Body of pancreas (tissue), 4 donors: ENCODE measurements at places on chromosomes 5 and 9.

DNA sequence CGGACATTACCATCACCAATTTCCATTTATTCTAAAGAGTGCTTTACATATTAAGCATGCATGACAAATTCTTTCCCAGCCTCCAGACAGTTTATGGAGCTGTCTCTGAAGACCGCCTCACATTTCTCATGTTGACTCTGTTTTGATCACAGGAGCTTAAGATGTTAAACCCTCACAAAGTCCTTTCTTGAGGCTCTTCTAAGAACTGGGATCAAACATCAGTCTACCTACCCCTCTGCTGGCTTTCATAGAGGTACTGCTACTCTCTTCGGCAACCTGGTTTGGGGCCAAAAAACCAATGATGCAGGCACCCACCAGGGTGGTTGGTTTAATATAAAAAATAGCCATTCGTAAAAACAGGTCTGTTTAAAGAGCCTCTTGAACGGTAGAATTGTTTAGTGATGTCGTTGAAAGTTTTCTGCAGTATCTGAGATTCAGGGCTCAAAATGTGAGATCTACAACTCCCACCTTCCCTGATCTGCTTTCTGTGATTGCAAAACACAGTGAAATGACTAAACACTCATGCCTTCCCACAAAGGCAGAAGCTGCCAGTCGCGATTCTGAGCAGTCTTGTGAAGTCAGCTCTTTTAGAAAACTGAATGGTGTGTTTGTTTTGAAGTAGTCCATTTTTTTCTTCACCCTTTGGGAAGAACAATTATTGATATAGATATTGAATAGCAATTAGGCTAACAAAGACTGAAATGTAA, 3.5 kb downstream of the RXFP3 start:
- DNase-seq = no peak

GRCh38 chr5:133995883-133996563, 8.8 kb downstream of the VDAC1 start:
- DNase-seq = peak; percentile 45

DNA sequence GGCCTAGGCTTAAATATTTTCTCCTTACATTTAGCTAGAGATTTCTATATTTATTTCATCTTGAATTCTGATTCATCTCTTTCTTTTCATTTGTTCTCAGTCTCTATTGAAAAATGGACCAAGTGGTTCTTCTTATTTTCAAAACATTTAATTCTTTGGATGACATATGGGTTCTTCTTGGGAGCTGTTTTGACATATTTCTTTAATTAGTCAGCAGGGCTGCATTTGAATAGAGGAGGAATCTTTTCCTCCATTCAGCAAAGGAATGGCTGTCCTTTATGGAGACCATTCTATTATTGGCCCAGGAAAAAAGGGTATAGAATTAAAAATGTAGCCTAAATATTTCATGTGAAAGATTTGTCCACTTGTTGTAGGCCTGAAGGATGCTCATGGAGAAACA, 109.9 kb downstream of the RPS23 start:
- no peak for DNase-seq

DNA sequence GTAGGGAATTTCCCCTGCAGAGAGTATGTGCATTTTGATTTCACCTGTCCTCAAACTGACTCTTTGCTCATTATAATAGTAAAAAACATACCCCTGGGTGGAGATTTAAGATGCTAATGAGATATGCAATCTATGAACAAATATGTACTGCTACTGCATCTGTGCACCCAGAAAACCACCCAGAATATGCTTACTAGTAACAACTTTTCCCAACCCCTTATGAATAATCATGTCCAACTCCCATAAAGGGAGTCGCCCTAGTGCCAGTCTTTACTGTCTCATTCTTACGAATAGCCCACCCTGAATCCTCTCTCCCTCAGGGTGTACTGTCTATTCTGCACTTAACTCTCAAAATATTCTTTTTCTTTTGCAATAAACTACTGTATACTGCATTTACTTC, 39.0 kb upstream of the ZFP37 start:
- DNase-seq = no peak

DNA sequence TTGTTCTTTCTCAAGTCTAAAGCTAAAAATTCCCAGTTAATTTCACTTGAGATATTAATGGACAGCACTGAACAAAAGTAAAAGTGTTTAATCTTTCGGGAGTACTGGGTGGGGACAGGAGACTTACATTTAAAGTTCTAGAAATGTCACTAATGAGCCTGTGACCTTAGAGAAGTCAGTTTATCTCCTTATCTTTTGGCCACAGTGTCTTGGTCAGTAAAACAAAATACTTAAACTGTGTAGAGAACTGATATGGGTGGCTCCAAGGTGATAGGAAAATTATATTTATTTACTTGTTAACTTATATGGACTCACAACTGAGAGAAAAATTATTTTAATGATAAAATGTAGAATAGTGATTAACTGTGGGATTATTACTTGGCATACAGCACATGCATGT, 8.9 kb downstream of the IPO11 start:
- DNase-seq = no peak

- DNase-seq = no peak
These were observed 540.6 kb downstream of the EBF1 start for GRCh38 chr5:158559066-158559465.

DNA sequence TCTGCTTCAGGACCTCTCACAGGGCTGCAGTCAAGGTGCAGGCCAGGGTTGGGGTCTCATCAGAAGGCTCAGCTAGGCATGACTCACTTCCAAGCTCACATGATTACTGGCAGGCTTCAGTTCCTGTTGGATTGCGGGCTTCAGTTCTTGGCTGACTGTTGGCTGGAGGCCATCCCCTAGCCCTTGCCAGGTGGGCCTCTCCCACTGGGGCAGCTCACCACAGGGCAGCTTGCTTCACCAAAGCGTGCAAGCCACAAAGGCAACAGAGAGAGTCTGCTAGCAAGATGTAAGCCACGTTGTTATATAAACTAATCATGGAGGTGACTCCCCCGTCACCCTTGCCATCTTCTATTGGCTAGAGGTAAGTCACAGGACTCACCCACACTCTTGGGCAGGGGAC, 14.4 kb downstream of the CPLX2 start:
- DNase-seq = no peak

DNA sequence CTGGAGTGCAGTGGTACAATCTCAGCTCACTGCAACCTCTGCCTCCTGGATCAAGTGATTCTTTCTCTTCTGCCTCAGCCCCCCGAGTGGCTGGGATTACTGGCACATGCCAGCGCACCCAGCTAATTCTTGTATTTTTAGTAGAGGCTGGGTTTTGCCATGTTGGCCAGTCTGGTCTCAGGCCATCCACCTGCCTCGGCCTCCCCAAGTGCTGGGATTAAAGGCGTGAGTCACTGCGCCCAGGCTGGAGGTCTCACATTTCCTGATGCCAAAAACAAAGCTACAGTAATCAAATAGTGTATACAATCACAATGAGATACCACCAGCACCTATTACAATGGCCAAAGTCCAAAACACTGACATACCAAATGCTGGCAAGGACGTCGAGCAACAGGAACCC, 51.1 kb downstream of the TTLL11 start:
- no peak for DNase-seq

GRCh38 chr5:78064941-78065472, 229.5 kb downstream of the AP3B1 start:
- DNase-seq = no peak

- DNase-seq = no peak
These were observed 3.7 kb downstream of the SURF4 start for GRCh38 chr9:133372144-133372543.

- no peak for DNase-seq
These were observed 13.6 kb downstream of the PRPF4 start for GRCh38 chr9:113289091-113289490.

DNA sequence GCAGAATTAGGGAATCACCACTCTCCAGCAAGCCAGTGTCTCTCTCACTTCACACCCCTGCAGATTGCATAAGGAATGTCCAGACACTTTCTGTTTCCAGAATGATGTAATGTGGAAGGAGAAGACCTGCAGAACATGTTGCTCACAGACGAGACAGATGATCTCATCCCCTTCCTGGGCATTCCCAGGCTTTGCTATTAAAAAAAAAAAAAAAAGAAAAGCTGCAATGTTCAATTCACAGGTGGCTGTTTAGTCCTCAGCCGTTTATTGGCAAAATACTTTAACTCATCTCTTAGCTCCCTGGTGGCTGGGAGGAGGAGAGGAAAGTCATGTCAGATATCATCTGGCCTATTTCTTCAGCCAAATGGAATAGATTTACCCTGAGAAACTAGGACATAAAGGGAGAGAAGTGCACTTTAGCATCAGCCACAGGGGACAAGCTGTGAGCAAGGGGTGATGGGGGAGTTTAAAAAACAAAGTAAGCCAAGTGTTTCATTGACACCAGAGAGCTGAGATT, 95.9 kb upstream of the TNC start:
- no peak for DNase-seq

- no peak for DNase-seq
These were observed 31.0 kb upstream of the GARNL3 start for GRCh38 chr9:127233550-127233949.

DNA sequence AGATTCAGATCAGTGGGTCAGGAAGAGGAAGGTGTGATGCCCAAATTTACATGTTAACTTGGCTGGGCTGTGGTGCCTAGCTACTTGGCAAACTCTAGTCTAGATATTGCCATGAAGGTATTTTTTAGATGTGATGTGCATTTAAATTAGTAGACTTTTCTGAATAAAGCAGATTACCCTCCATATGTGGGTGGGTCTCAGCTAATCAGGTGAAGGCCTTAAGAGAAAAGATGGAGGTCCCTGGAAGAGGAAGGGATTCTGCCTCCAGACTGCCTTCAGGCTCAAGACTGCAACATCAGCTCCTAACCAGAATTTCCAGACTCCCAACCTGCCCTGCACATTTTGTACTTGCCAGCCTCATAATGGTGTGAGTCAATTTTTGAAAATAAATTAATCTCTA, 115.8 kb downstream of the CEMIP2 start:
- DNase-seq = no peak

DNA sequence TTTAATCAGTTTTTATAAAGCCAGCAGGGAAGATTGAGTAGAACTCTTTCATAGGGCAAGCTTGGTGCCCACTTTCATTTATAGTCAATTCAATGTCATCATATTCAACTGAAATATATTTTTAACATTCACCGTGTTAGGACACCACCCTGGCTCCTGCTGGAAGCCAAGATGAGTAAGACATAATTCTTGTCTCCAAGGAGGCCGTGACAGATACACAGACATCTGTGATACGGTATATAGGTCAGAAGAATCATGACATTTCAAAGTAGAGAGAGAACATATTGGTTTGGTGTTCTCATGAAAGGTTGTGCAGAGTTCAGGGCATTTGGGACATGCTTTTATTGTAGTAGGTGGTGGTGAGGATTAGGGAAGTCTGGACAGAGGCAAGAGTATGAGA, 120.1 kb downstream of the CMYA5 start:
- no peak for DNase-seq

DNA sequence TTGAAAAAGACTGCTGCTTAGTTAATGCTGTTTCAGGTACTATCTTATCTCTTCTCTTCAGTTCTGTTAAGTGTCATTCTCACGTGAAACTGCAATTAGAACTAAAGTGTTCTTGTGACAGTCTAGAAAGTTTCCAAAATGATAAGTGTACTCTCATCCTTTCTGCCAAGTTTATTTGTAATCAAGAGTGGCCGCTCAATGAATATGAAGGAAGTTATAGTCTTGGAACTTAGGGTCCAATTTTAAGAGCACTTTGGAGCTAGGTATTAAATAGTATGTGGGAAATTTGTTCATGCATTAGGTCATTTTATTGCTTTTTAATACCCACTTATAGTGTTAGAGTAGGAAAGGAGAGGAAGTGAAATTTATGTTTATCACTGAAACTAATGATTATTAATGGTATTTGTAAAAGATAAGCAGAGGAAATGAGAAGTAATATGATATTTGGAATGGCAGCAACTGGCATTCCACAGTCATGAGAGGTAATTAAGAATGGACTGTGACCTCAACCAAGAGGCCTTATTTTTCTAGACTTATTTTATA, 20.4 kb downstream of the XRCC4 start:
- no peak for DNase-seq

DNA sequence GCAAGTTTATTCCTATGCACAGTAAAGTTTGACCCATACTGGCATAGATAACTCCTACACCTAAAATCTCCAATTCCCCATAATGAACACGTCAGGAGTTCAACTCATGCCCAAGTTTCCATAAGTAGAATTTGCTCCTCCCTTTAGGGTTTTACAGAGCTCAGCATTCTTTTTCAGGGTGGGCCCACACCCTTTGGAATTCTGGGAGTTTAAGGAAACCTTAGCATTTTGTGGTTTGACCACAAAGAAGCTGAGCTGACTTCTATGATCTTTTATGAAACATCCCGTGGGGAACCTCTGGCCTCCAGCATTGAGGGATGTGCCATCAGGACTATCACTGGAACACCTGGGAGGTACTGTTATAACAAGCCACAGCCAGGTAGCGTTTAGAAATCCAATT, 220.6 kb upstream of the MAP3K1 start:
- DNase-seq = no peak

GRCh38 chr9:9998491-9999287, 614.1 kb downstream of the PTPRD start:
- no peak for DNase-seq

DNA sequence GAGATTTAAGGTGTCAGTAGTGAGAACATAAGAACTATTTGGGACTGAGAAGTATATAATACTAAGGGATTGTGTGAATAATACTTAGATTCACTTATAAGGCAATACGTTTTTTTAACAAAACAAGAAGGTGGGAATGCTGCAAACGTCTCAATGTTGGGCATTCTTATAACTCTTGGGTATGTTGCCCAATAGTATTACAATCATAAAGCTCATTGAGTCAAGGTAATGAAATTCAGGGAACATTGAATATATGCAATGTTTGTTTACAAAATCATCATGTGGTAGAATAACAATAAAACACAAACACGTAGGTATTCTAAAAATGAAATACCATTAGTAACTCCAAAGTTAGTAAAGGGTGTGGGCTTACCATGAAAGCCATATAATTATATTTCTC, 400.7 kb downstream of the KIAA0825 start:
- no peak for DNase-seq

DNA sequence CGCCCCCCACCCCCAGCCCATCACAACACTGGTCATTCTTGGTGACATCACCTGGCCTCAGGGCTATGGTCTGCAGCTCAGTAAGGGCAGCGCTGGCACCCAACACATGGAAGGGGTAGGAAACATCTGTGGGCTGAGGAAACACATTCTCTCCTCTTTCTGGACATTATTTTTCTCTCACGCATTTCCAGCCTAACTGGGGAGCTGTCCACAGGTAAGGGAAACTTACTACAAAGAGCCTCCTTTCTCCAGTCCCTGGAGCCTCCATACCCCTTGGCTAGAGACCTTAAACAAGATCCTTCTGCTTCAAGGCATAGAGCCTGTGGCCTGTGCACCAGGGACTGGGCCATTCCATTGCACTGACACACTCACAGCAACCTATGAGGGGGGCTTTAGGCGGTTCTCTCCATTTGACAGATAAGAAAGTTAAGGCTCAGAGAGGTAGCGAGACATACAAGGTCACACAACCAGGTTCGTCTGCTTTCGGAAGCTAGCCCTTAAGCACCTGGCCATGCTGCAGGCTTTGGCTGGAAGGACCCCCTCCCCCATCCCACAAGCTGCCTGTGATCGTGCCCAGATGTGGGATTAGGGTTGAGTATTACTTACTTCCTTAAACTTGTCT, 40.7 kb downstream of the CXXC5 start:
- DNase-seq = peak; percentile 68

GRCh38 chr5:89106480-89106879, 223.5 kb upstream of the MEF2C start:
- DNase-seq = no peak
